Bronchus fibroblast of lung (primary cell): ENCODE measurements at places on chromosomes 11 and 22. TPM values are rescaled to one million over a fixed set of nuclear protein-coding genes. Genes with fewer than 3 reads are reported as not detected.

KIF18A gene
- total RNA-seq, result 18.0 and 20.7 TPM in 2 replicates

PGA4 gene
- 0.17 TPM in 1 of 2 replicates, not detected in the other for total RNA-seq

DCDC1 gene
- not detected in 2 replicates for total RNA-seq

HBB gene
- not detected in 2 replicates for total RNA-seq

OR5B21 gene
- not detected in 2 replicates for total RNA-seq

POU2AF2 gene
- not detected in 2 replicates for total RNA-seq

BIRC3 gene
- total RNA-seq, result 1.9 and 2.0 TPM in 2 replicates

APOL4 gene
- not detected in 2 replicates for total RNA-seq

TMPRSS13 gene
- total RNA-seq, result not detected in 2 replicates

CASP4 gene
- total RNA-seq, result 104 and 120 TPM in 2 replicates

ROM1 gene
- 1.9 and 4.7 TPM in 2 replicates for total RNA-seq

SLC15A3 gene
- total RNA-seq, result 1.3 and 3.4 TPM in 2 replicates

C22orf42 gene
- not detected in 2 replicates for total RNA-seq

CRYBA4 gene
- not detected in 2 replicates for total RNA-seq

MPZL3 gene
- 0.30 and 0.34 TPM in 2 replicates for total RNA-seq

WBP2NL gene
- not detected in 2 replicates for total RNA-seq

GVQW3 gene
- 0.45 and 1.0 TPM in 2 replicates for total RNA-seq

KDM4E gene
- not detected in 2 replicates for total RNA-seq

SYT9 gene
- total RNA-seq, result 0.17 TPM in 1 of 2 replicates, not detected in the other

BEST1 gene
- total RNA-seq, result 1.7 and 2.2 TPM in 2 replicates

TRPC6 gene
- total RNA-seq, result 1.2 and 1.5 TPM in 2 replicates

SOX10 gene
- not detected in 2 replicates for total RNA-seq

LMO2 gene
- total RNA-seq, result 0.30 and 0.84 TPM in 2 replicates

C11orf65 gene
- total RNA-seq, result 0.34 and 0.89 TPM in 2 replicates

OR4D11 gene
- not detected in 2 replicates for total RNA-seq

MS4A4A gene
- total RNA-seq, result not detected in 2 replicates

C11orf52 gene
- total RNA-seq, result 0.34 and 0.59 TPM in 2 replicates

TRPM5 gene
- total RNA-seq, result not detected in 2 replicates
